Upper lobe of left lung (tissue), 6 donors: ENCODE measurements at places on chromosomes 7 and 10.

DNA sequence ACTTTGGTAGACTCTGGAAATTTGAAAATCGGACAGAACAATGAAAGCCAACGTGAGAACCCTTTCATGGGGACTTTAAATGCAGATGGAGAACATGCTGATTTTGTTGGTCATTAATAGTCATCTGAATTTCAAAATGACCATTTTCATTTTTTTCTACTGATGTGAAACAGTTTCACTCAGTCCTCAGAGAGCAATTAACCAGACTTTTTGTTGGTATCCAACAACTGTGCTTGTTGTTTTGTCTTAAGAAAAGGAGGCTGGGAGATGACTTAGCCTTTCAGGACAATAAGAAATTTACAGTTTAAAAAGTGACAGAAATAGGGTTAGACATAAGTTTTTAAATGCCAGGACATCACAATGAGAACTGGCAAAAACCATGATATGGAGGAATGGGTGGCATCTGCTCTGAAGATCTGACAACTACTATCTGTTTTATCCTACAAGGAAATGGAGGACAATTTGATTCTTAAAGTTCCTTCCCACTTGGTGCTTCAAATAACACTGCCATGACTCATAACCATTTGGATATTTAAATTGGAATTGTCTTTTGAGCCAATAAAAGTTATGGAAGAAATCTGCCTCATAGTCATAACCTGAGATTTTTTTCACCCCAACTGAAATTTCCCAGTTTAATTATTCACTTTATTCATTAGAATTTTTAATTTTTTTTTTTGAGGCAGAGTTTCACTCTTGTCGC lies 87.2 kb upstream of the HPS1 start:
- no peak for DNase-seq

GRCh38 chr10:101693651-101693977 lies 1.4 kb downstream of the FBXW4 start:
- no peak for DNase-seq

DNA sequence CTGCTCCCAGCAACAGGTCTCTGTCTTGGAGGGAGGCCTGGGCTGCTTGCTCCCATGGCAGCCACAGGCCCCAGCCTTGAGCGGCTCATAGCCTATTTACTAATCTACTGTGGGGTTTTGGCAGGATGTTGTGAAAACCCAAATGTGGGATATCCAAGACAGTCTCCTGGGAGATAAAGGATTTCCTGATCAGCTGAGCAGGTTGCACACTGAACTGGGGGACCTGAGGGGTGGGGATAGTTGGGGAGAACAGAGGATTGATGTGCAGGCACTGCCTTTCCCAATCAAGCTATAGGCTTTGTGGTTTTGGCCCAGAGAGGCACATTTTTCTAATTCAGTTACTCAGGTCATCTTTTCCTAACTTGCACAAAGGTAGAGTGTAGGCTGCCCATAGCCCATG lies 92.6 kb downstream of the SH2D4B start:
- DNase-seq, result no peak

GRCh38 chr10:117165538-117166417 lies 27.7 kb upstream of the VAX1 start:
- peak; percentile 88 for DNase-seq

GRCh38 chr7:106779877-106780276 lies 85.2 kb upstream of the PIK3CG start:
- no peak for DNase-seq

- peak; percentile 88 for DNase-seq
These were observed 78.5 kb downstream of the LHPP start for GRCh38 chr10:124539935-124540641.

- no peak for DNase-seq
These were observed 15.7 kb upstream of the STN1 start for GRCh38 chr10:103933557-103934121.

- DNase-seq, result no peak
These were observed 1434.0 kb upstream of the LRRTM3 start for GRCh38 chr10:65491799-65492198.

GRCh38 chr10:77861366-77861765 lies 65.2 kb downstream of the DLG5 start:
- no peak for DNase-seq

GRCh38 chr7:45053401-45053800 lies 35.4 kb downstream of the NACAD start:
- no peak for DNase-seq

DNA sequence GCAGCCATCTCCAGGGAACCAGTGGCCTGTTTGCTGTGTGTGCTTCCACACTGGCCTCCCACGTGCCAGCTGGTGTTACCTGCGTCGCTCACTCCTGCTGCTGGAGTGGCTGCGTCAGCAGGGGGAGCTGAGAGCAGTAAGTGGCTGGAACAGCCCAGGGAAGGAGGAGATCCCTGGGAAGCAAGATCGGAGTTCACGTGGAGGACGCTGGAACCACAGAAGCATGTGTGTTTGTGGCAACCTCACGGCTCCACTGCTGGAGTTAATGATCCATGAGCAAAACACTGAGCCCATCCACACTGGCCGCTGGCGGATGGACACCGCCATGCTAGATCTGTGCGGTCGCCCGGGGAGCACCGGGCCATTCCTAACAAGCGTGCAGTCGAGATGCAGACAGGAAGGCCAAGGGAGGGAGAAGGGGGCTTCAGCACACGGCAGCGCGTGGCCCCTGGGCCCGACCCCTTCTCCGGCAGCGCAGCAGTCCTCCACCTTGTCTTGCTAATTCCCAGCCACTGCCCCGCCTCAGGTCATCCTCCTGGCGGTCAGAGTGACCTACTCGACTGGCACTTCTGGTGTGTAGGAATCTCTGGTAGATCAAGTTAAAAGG lies 68.5 kb upstream of the EEPD1 start:
- peak; percentile 27 for DNase-seq

GRCh38 chr10:27383595-27384542 lies 120.2 kb upstream of the RAB18 start:
- no peak for DNase-seq

DNA sequence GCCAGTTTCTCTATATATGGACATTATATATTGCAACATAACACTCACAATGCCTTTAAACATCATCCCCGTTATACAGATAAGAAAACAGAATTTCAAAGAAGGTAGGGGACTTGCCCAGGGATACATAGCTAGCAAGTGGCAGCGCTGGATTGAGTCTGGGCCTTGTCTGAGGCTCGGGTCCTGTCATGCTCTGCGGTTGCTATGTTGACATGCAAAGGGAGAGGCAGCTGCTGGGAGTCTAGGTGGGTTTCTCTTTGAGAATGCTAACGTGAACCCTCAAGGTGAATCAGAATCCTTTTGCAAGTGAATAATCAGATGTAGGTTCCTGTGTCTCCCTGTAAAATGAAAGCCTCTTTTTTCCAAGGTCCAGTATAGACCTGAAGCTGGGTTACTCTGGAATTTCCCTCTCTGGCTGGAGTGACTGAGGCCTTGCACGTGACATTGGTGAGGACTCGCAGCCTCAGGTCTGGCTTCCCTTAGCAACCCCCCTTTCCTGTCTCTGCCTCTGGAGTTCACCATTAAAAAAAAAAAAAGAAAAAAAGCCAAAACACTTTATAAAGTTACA lies 38.9 kb downstream of the TCF7L2 start:
- DNase-seq, result no peak

DNA sequence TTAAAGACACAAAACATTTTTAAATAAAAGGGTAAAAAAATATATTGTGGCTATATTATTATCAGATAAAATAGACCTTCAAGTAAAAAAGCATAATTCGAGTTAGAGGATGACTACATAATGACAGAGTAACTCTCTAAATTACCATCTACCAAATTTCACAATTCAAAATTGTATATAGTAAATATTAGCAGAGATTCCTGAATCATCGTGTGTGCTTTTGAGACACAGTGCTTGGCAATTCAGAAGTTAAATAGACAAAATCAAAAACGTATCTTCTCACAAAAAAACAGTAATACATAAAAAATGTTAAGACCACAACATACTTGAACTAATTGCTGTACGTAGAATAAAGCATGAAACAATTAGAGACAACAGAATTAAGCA lies 110.4 kb downstream of the AHR start:
- no peak for DNase-seq

- no peak for DNase-seq
These were observed 369.5 kb downstream of the SORCS3 start for GRCh38 chr10:105010411-105011121.

DNA sequence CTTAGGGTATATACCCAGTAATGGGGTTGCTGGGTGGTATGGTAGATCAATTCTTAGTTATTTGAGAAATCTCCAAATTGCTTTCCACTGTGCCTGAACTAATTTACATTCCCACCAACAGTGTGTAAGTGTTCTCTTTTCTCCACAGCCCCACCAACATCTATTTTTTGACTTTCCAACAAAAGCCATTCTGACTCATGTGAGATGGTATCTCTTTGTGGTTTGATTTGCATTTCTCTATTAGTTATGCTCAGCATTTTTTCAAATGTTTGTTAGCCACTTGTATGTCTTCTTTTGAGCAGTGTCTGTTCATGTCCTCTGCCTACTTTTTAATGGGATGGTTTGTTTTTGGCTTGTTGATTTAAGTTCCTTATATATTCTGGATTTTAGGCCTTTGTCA lies 66.4 kb downstream of the MGAM2 start:
- DNase-seq, result no peak
